Tongue (tissue), 3 donors: ENCODE measurements at places on chromosomes 3 and 15.

GRCh38 chr3:147613725-147614124 lies 204.6 kb downstream of the ZIC1 start:
- no peak for DNase-seq

DNA sequence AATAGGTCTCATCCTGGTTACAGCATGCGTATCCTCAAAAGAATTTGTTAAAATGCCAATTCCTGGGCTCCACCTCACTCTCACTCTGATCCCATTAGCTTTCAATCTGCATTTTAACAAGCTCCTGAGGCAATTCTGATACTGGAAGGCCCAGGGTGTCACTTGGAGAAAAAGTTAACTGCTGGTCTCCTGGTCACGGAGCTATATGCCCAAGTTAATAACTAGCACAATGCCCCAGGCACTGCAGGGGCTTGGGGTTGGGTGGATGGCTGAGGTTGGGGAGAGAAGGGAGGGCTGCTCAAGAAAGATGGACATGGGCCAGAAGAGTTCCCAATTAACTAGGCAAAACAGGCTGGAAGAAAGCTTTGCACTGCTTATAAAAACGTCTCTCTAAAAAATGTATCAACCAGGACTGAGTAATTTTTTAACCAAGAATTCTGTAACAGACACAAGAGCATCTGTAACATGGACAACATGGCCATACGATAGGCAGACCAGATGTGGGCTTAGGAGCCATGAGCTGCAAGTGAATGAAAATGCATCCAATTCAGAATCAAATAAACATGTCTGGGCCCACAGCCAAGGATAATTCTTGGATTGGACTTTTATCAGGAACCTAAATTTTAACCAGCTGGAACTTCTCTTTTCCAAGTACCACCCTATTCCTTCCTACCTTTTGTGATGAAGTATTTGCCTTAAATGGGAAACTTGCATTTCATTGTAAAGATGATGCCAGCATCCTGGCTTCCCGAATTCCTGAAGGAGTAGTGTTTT lies 4.2 kb downstream of the IL17RD start:
- peak; percentile 84 for DNase-seq

- DNase-seq, result no peak
Measured at GRCh38 chr3:165983284-165983683, 146.1 kb upstream of the BCHE start.

- no peak for DNase-seq
Measured at GRCh38 chr3:39269528-39269927, 10.3 kb downstream of the CX3CR1 start.

GRCh38 chr3:62987721-62988120 lies 112.5 kb upstream of the CADPS start:
- no peak for DNase-seq

DNA sequence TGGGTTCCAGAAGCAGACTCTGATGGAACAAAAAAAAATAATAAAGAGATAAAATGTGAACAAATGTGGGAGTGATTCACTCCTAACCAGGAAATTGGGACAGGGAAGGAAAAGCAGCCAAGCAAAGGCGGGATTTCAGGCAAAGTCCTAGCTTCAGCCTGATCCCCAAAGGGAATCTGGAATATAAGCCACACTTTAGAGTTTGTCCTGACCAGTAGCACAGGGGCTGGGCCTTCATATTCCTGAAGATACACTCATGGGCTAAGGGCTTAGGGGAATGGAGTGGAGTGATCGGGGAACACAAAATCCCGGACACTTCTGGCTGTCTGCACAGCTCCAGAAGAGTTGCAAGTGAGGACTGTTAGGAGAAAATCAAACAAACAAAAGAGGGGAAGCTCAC lies 135.0 kb upstream of the COL8A1 start:
- peak; percentile 12 for DNase-seq

DNA sequence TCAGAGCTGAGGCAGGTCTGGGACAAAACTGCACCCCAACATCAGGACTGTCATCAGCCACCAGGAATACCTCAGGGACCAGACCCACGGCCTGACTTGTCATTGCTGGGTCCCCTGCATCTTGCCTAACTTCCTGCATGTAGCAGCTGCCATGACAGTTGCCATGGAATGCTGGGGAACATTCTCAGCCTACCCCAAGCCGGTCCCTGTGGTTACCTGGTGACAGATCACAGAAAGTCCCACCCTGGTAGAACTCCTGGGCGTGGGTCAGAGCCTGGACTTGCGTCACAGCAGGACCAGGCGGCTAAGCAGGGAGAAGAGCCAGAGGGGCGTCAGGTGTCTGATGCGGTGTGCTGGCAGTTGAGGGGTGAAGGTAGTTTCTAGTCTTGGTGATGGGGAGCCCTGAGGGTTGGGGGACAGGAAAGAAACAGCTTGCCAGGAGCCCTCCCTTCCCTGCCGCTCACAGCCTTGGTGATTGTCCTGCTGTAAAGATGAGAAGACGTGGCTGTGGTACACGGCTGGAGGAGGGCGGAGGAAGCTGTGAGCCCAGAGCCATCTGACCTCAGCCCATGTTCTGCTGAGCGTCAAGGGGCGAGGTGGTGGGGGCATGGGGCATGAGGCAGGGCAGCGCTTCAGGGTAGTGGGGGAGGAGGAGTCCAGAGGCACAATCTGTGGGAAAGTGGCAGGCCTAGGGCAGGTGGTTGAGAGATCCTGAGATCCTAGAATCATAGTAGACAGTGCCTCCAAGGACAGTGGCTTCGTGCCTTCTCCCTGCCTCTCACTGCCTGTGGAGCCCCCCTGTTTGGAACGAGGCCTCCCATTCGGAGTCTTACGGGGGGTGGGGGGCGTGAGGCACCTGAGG lies 5.4 kb downstream of the H1-8 start:
- no peak for DNase-seq
